ENCODE measurements at places on chromosomes 5 and 9. TPM values are rescaled to one million over a fixed set of nuclear protein-coding genes. Genes with fewer than 3 reads are reported as not detected.

TMEM141 gene
- total RNA-seq, result 52.2 TPM

PTGES2 gene
- 55.0 TPM for total RNA-seq

CAAP1 gene
- 23.0 TPM for total RNA-seq

IL33 gene
- total RNA-seq, result 44.6 TPM

UNC13B gene
- 20.7 TPM for total RNA-seq

UBE2D2 gene
- 46.5 TPM for total RNA-seq

GCNT1 gene
- total RNA-seq, result 24.5 TPM

CCNI2 gene
- total RNA-seq, result not detected

CMYA5 gene
- 3.7 TPM for total RNA-seq

GPR150 gene
- 0.33 TPM for total RNA-seq

LRRC70 gene
- total RNA-seq, result 1.4 TPM

GNA14 gene
- under 0.01 TPM for total RNA-seq

SEMA6A gene
- 0.12 TPM for total RNA-seq

SLC25A2 gene
- total RNA-seq, result 0.50 TPM

TAF1L gene
- total RNA-seq, result under 0.01 TPM

PCDHGB4 gene
- 11.3 TPM for total RNA-seq

SPATA31C1 gene
- not detected for total RNA-seq

UBTD2 gene
- 21.7 TPM for total RNA-seq

LCN10 gene
- total RNA-seq, result not detected

KIAA0825 gene
- 3.6 TPM for total RNA-seq

PAEP gene
- total RNA-seq, result not detected

SYK gene
- total RNA-seq, result not detected

LCN15 gene
- not detected for total RNA-seq

PCDHGA5 gene
- 0.87 TPM for total RNA-seq

SV2C gene
- total RNA-seq, result not detected

FOXE1 gene
- not detected for total RNA-seq

CDC37L1 gene
- total RNA-seq, result 23.7 TPM

GABRA6 gene
- not detected for total RNA-seq

IFNB1 gene
- not detected for total RNA-seq

C6 gene
- 0.11 TPM for total RNA-seq

PCDHA11 gene
- total RNA-seq, result 0.22 TPM

F12 gene
- 0.50 TPM for total RNA-seq

CCDC112 gene
- 10.1 TPM for total RNA-seq

RLN2 gene
- 0.25 TPM for total RNA-seq

STKLD1 gene
- total RNA-seq, result 1.1 TPM

LCN12 gene
- 0.12 TPM for total RNA-seq

LCN6 gene
- total RNA-seq, result not detected

SNX2 gene
- total RNA-seq, result 76.9 TPM

JAKMIP2 gene
- 10.8 TPM for total RNA-seq

DDX4 gene
- total RNA-seq, result not detected

LCN9 gene
- not detected for total RNA-seq

CCNO gene
- 0.22 TPM for total RNA-seq

CDO1 gene
- total RNA-seq, result 3.4 TPM

ARL14EPL gene
- total RNA-seq, result 0.89 TPM

GABRA1 gene
- not detected for total RNA-seq

RGP1 gene
- 12.6 TPM for total RNA-seq

SCGB3A2 gene
- total RNA-seq, result not detected

NMUR2 gene
- not detected for total RNA-seq

ANKRD55 gene
- not detected for total RNA-seq

Measured in uterine smooth muscle cell (primary cell).